ENCODE measurements at places on chromosomes 11 and 22.

DNA sequence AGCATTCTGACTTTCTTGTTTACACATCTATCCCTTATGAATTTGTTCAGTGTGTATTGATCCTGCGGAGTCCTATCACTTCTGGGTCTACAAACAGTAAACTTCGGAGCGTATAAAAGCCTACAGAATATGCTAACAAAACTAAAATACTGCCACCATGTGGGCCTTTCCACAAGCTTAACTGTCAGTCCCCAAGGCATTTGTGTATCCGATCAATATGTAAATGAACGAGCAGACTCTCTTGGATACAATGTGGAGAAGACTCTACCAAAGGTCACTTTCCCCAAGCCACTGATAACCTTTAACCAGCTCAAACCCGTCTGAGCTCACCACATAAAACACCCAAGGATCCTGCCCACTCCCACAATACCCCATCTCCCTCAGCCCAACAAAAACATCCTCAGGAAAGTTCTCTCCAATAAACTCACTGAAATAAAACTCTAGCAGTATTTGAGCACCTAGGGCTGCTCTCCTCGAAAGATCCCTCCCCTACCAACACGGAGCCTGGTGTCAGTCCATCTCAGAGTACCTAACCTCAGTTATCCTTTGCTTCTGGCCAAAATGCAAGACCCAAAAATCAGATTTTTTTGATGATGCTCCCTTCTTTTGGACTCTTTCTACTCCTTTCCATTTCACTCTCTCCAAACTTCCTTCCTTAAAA lies 17.8 kb downstream of the ADA2 start:
- peak; percentile 50 for DNase-seq

DNA sequence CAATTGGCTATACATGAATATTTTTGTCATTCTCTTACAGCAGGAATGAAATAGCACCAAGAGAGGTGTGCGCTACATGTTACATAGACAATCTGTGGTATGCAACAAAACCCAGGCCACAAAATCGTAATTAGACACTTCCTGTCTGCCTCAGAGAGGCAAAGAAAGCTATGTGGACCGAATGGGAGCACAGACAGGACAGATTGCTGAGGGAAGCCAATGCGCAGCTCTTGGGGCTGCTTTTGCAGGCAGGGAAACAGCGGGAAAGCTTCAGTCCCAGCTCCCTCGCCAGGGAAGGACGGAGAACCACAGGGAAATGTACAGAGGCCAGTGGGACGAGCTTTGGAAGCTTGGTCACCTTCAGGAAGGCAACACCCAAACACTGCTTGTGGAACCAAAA lies 40.9 kb downstream of the SERPINH1 start:
- peak; percentile 32 for DNase-seq

DNA sequence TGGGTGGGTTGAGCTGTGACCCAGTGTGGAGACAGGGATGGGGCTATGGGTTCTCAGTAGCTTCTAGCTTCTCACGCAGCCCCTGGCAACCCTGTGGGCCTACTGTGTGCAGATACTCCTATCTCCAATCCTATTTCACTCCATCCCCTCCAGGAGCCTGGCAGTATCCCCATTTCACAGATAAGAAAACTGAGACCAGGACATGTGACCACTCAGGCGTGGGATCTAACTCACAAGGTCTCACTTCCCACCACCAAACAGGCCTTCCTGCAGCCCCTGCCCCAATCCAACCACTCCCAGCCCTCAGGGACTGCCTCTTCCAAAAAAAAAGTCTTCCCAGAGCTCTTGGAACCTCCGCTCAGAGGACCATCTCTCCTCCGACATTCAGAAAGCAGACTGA lies 15.6 kb downstream of the ELFN2 start:
- DNase-seq: no peak

DNA sequence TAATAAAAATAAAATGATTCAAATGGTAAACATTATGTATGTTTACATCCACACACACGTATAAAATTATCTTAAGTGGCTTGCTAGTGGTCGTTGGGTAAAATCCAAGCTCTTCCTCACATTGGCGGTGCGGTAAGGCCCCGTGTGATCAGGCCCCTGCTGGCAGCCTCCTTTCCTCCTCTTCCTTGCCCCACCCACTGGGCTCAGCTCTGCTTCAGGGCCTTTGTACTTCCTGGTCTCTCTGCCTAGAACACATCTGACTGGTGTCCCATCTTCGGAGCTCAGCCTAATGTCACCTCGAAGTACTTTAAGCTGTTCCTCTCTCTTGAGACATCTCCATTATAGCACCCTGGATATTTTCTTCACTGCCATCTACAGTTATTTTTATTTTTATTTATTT lies 52.8 kb downstream of the OSBP2 start:
- no peak for DNase-seq

GRCh38 chr11:1048375-1049070 lies 12.0 kb upstream of the MUC6 start:
- no peak for DNase-seq

DNA sequence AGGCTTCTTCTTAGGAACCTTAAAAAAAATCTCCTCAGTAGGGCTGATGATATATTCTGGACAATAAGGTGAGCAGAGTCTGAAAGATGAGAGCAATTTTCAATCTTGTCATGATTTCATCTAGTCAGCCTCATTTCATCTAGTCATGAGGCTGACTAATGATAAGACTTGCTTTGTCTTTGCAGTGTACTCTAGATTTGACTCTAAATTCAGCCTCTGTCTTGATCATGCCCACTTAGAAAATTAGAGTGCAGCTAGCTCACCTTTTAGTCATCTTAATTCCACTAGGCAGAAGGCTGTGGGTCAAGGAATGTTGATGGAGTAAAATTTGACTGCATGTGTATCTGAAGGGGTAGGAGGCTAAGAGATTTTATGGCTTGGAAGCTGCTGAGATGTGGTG lies 5.5 kb downstream of the EHF start:
- no peak for DNase-seq

DNA sequence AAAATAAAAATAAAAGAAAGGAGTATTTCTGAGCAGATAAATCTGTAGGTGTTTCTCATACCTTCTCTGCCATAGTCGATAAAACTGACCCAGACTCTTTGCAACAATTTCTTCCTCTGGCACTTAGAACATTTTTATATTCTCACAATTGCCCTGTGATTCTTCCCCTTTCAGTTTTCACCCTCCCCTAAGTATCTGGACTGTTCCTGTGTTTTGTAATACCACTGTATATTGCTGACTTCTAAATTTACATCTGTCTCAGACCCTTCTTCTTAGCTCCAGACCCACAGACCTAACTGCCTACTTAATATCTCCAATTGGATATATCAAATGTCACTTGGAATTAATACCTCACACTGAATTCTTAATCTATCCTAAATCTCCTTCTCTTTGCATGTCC lies 133.4 kb upstream of the DDI1 start:
- no peak for DNase-seq

DNA sequence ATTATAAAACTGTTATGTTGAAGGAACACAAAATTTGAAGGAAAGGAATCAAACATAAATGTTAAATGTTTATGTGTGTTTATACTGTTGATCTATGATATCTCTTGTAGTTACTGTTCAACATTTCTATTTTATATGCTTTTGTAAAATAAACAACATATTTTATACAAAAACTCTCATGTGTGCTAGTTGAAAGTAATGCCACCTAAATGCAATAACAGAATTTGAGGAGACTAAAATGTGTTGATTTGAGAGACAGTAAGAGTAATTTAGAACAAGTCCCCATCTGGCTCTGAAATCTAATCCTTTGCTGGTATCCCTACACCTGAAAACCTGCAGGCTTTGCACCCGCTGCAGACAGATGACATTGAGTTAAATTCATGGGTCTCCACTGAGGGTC lies 95.7 kb upstream of the TOP3B start:
- no peak for DNase-seq

DNA sequence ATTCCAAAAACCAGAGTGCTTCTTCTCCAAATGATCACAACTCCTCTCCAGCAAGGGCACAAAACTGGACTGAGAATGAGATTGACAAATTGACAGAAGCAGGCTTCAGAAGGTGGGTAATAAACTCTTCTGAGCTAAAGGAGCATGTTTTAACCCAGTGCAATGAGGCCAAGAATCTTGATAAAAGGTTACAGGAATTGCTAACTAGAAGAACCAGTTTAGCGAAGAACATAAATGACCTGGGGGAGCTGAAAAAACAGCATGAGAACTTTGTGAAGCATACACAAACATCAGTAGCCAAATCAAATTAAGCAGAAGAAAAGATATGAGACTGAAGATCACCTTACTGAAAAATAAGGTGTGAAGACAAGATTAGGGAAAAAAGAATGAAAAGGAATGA lies 15.5 kb downstream of the OR52M1 start:
- no peak for DNase-seq

DNA sequence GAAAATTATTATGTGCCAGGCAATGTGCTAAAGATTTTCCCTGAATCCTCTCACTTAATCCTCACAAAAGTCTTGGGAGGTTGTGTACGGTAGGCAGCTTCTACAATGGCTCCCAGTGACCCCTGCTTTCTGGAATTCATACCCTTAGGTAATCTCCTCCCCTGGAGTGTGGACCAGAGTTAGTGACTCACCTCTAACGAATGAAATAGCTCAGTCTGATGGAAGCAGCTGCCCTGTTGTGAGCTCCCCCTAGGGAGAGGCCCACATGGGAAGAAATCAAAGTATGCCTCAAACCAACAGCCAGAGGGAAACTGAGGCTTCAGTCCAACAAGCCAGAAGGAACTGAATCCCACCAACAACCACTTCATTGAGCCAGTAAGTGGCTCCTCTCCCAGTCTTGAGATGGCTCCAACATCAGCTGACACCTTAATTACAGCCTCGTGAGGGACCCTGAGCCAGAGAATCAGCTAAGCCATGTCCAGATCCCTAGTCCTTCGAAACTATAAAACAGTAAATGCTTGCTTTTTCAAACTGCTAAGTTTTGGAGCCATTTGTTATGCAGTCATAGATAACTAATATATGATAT lies 98.9 kb upstream of the ISX start:
- DNase-seq: no peak

DNA sequence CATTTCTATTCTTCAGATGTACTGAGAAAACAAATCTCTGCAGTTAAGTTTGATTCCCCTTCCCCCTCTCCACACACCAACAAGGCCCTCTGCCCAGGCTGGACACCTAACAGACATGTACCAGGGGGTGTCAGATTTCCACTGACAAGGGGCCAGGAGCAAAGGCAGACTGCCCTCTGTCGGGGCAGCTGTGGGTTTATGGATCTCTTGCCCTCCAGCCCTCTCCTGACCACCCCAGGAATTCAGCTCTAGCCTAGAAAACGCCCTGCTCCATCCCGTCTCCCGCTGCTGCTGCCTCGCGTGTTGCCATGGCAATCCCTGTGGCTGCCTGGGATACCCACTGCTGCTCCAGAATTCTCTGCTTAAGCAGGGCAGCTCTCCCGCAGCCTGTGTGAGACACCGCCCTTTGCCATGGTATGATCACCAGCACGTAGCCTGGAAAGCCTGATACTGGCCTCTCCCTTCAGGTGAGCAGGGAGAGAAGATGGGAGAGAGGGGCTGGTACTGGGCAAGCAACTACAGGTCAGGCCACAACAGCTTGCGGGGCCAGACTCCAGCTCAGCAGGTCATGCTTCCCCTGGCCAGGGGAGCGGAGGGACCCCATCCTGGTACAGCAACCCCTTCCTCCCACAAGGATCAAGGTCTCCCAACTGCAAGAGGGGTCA lies 41.6 kb downstream of the BUD13 start:
- no peak for DNase-seq

DNA sequence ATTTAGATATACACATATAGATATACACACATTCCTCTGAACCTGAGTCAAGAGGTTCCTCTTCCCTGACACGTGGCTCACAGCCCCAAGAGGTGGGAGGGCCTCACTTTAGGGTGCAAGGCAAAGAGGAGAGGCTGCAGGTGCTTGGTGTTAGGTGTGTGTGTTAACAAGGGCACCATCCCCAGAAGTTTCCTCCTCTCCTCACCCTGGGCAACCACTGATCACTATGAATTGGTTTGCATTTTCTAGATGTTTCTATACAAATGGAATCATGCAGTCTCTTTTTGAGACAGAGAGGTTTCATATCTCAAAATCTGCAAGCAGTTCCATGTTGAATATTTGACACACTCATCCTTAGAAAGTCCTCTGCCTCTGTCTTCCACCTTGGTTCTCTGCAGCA lies 120.9 kb upstream of the NECTIN1 start:
- DNase-seq: no peak

DNA sequence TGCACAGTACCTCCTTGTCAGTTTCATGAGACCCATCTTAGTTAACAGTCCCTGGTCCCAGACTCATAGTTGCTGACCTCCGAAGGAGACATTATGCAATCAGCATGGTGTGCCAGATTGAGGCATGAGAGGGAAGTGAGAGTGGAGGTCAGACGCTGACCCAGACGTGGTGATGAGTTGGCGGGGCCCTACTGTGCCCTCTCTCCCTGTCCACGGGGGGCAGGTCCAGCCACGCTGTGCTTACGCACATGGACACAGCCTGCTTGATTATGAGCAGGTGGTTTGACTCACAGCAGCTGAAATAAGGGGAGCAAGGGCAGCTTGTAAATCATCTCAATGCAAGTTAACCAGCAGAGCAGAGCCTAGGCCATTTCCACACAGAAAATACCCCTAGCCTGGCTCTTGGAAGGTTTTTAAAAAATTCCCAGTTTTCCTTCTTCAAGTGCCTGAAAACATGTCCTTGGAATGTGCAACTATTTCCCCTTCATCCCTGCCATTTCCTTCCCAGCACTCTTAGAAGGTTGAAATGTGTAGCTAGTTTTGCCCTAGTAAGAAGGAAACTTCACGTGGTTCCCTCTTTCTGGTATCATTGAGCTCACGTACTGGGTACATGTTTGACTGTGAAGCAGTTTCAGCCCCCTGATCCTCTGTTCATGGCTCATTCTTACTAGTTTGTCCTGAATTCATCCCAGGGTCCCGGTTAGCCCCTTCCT lies 122.6 kb upstream of the SORL1-AS1 start:
- no peak for DNase-seq

Measured in dermis blood vessel endothelial cell (primary cell).